ENCODE measurements at places on chromosomes 6 and 20.

- no peak for DNase-seq
These were observed 126.1 kb downstream of the TBX18 start for GRCh38 chr6:84638286-84638685.

DNA sequence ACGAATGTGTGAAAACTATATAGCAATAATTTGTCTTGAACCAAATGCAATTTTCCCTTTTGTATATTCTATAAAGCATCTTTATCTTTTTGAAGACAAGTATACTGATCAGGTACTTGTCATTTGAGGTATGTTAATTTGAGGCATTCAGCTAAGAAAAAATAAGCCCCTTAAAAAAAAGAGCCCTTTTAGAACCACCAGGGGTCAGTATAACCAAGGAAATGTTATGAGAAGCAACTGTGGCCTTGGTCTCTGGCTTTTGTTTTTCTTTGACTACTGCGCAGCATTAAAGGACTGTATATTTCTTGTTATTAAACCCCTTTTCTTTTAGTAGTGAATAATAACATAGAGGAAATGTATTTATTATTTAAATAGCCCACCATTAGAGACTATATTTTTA, 43.1 kb downstream of the CD109 start:
- peak; percentile 55 for DNase-seq

DNA sequence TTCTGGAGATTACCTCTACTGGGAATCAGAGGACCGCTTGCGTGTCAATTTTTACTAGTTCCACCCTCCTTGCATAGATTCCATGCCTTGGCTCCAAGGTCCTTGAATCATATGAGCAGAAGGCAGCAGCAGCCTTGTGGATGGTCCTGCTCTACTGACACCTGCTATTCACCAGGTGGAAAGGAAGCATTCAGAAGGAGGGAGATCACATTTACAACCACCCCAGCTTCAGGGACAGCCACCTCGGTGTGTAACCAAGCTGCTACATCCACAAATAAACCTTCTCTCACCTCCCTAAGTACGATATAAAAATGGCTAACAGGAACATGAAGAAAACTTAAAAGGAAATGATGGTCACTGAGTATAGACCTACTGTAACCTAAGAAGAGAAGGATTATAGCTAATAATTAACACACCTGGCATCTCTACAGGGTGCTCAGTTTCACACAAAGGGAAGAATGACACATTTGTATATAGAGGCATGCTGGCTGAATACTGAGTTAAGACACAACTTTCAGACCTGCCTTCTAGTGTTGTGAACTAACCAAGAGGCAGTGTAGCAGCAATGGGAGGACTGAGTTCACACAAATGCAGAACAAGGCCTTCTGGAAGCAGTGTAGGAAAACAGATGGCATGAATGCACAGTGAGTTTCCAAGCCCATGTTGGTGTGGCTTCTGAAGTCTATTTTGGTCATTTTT, 46.3 kb upstream of the SRPK1 start:
- DNase-seq = no peak

GRCh38 chr20:11521476-11522365, 396.0 kb upstream of the BTBD3 start:
- DNase-seq = no peak

GRCh38 chr6:154894902-154895301, 100.2 kb upstream of the TIAM2 start:
- no peak for DNase-seq

GRCh38 chr6:108831104-108831503, 17.1 kb upstream of the ARMC2 start:
- DNase-seq = no peak

GRCh38 chr6:130872250-130873095, 45.3 kb downstream of the SMLR1 start:
- DNase-seq = peak; percentile 35

GRCh38 chr6:81979767-81980166, 227.3 kb upstream of the TENT5A start:
- no peak for DNase-seq

GRCh38 chr20:17520583-17520982, 10.6 kb downstream of the BFSP1 start:
- no peak for DNase-seq

- no peak for DNase-seq
These were observed 97.2 kb upstream of the MAP7 start for GRCh38 chr6:136647363-136647852.

DNA sequence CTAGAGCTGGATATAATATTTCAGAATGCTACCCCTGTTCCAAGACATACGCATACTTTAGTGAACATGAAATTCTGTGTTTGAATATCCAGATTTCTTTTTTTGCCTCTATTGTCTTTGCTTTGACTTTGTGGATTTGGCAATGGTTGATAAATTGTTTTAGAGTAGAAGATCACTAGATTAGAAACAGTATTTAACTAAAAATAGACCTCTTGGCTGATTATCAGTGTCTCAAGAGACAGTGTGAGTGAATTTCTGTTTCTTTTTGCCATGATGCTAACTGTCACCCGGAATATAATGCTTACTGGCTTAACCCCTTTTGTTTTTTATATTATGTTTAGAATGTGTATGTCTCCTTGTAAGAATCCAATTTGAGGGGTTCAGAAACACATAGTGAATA, 102.5 kb downstream of the PLCB1 start:
- no peak for DNase-seq

Measured in NCI-H1436 (cell line).